ENCODE measurements at places on chromosomes 6 and 20.
A peak's percentile ranks its signal among the peaks of the same experiment; 100 is the strongest.

DNA sequence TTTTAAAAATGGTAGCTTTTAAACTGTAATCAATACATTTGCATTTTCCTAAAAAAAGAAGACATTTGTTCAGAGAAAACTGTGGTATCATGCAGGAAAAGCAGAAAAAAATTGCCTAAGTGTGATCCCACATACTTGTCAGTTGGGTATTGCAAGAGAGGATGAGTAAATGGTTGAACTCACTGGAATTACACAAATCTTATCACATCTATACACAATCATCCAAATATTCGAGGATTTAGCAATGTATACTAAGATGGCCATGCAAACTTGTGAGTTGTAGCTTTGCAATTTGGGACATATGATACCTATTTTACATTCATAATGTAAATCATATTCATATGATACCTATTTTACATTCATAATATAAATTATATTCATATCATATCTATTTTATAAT, 58.2 kb upstream of the GJE1 start:
- DNase-seq, result no peak

DNA sequence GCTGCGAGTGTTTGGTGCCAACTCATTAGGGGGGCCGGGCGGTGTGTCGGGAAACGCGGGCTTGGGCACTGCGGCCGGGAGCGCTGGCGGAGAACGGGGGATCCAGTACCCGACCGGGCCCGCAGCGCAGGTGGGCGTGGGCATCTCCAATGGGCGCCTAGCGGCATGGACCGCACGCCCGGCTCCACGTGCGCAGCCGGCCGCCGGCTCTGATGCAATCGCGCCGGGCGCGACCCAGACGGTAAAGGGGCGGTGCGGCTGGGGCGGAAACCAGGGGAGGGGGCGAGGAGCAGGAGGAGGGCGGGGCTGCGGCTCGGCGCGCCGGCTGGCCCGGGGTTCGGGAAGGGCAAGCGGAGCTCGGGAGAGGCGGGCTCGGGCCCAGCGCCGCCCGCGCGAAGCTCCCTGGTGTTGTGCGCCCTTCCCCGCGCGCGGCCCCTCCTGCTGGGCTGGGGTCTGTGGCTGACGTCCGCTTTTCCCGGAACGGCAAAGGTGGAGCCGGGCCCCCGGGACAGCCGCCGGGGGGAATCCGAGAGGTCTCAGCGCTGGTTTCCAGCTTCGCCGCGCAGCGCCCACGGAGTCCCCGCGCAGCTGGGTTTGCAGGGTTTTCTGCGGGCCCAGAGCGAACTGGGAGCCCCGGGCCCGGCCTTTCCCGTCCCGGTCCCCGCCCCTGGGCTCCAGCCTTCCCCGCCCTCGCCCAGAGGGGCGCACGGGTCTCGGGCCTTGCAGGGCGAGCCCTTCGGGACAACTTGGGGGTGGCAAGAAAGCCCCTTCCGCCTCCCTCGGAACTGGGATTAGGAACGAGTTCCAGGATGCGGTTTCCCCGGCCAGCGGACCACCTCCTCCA, 867 bp downstream of the MTHFD1L start:
- DNase-seq, result peak; percentile 33

DNA sequence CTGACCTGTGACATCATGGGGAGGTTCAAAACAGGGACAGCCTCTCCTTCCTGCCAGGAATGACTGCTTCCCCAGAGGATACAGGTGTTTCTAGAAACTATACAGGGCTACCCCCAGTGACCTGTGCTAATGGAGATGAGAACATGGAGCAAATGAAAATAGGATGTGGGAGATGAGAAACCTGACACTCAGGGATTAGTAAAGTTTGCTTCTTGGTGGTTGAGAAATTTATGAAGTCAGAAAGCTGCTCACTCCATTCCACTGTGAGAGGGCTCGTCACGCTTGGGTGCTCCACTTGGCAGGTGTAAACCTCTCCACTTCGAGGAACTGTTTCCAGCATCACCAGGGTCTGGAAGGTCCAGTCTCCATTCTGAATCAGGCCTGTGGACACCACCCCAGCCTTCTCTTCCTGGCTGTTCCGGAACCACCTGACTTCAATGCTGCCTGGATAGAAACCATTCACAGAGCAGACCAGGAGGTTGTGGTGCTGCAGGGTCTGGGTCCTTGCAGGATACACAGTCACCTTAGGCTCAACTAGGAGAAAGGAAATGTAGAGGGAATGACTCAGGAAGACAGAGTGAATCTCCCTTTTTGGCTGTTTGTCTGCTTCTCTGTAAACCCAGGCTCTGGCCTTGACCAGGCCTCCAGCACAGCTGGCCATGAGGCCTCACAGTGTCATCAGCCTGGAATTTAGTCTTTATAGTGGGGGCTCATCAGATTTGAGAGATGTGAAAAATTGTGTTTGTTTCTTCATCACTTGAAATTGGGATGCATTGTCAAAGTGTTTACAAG, 10.8 kb downstream of the HLA-DRB5 start:
- no peak for DNase-seq

DNA sequence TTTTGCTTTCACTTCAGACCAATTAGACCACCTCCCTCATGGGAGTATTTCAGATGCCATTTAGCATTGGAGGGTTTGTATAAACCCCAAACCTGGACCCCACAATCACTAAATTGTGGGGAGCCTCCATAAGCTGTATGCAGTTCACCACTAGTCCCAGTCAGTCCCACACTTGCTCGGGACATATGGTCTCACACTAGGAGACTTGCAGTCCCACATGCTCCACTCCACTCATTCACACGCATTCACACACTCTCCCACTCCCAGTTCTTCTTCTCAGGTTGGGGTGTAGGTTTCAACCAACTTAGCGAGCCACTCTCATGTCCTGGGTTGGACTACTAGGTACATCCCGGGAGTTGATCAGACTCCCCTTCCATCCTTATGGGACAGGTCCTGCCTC, 84.5 kb upstream of the GPR6 start:
- no peak for DNase-seq

DNA sequence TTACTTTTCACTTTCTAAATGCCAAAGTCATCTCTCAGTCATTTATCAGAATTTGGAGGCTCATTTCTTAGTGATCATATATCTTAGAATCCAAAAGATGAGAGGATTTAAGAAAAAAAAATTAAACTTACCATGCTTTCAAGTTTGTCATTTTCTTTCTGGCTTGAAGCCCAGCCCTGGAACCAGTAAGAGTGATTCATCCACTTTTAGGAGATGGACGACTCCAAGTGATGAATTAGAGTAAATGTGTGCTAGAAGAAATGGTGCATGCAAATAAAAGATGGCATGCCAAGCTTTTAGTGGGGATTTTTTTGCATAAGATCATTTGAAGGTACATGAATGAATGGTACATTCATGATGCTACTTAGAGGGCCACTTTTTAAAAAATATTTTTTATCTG, 20.1 kb downstream of the PLCB1 start:
- DNase-seq, result no peak

Data from DMS 273 treated with DMSO at 0.1 percent for 48 hours (cell line).